ENCODE measurements at places on chromosomes 12 and 14.

DNA sequence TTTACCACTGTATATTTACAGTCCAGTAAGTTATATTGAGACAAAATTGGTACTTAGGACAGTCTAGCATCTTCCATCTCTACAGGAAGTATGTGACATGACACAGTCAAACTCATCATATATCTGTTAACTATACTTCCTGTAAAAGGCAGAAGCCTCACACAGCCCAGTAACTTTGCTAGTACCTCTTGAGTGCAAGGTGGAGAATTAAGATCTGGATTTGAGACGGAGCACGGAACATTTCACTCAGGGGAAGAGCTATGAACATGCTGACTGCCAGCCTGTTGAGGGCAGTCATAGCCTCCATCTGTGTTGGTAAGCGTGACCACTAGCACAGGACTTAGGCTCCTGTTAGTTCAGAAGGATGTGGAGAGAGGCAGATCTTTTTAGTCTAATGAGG, 333.7 kb upstream of the OR4E1 start:
- no peaks in the 10 kb centered on the region for H3K36me3 ChIP-seq
- no peak for ATAC-seq
- no peak overlapping the region for H3K27ac ChIP-seq
- H3K27me3 ChIP-seq = no peaks in the 10 kb centered on the region

- H3K27me3 ChIP-seq = peaks cover 95% of the 10 kb centered on the region
- peaks cover 60% of the 10 kb centered on the region for H3K4me1 ChIP-seq
- peak within 1 kb of the TSS; percentile 53 for H3K4me3 ChIP-seq
Observed at GRCh38 chr14:24334431-24335291, at the start of gene ADCY4. ADCY4 (minus strand) TSS chr14:24335071; CDS start chr14:24334652, 419 bp downstream.

DNA sequence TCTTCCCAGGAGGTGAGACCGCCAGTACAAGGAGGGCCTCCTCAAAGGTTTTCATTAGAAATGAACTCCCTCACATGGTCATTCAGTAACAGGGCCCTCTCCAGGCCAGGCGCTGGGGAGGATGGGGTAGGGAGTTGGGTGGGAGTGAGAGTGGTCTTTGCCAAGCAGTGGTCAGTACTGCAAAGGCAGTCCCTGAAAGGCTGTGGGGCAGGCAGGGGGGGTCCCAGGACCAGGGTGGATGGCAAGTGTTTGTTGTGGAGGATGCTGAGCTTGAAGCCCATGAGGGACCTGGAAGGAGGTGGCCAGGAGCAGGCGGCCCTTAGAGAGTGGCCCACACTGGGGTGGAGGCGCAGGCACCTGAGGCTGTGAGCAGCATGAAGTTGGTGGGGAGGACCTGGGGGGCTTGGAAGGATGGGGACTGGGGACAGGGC, 26.1 kb downstream of the CEP170B start:
- no peaks in the 10 kb centered on the region for H3K27me3 ChIP-seq
- H3K36me3 ChIP-seq = no peaks in the 10 kb centered on the region
- no peak overlapping the region for H3K27ac ChIP-seq
- ATAC-seq = no peak

DNA sequence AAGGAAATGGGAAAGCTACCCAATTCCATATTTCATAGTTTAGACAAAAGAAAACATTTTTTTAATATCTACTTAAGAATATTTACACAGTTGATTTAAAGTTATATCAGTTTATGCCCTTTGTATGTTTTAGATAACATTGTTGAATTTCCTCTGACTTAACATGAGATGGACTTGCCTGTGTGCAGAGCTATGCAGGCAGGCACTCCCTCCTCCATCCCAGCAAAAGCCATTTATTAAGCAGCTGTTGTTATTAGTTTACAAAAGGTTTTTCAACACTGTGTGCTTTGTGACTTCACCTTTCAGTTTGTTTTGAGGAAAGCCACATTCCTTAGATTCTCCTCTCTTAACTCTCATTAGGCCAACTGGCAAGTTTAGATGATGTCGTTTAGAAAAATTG, 337.5 kb upstream of the PDE3A start:
- H3K27ac ChIP-seq = no peak overlapping the region
- H3K4me3 ChIP-seq = no peak overlapping the region
- no peak for ATAC-seq
- no peaks in the 10 kb centered on the region for H3K27me3 ChIP-seq
- no peaks in the 10 kb centered on the region for H3K36me3 ChIP-seq
- no peaks in the 10 kb centered on the region for H3K4me1 ChIP-seq

DNA sequence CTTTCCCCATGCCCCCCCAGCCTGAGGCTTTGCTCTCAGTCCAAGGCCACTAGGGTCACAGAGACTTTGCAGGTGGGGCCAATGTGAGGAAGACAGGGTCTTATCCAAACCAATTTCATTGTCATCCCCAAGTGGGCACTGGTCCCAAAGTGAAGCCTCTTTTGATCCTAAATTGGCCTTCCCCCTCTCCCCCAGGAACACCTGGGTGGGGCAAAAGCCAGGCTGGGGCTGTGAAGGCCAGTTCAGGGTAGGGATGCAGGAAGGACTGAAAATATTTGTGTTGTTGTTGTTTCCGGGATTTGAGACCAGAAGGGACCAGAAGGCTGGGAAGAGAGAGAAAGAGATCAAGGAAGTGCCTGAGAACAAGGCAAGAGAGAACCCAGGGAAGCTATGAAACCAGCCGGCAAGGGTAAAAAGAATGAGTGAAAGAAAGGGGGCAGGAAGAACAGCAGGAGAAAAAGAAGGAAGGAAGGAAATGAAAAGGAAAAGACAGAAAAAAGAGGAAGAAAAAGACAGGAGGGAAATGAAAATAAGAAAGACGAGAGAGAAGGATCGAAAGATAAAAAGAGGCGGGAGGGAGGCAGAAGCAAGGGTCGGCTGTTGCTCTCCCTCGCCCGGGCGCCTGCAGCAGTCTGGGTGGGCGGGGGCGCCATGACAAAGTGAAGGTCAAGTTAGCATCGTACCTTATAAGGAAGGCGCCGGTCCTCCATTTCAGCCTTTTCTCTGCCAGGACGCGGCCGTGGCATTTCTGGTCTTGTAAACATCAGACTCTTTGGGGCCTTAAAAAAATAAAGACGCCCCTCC, 7.4 kb upstream of the HOXC11 start:
- no peak for ATAC-seq
- H3K36me3 ChIP-seq = no peaks in the 10 kb centered on the region
- H3K4me3 ChIP-seq = no peak overlapping the region
- H3K27ac ChIP-seq = no peak overlapping the region
- H3K4me1 ChIP-seq = peaks cover 37% of the 10 kb centered on the region

DNA sequence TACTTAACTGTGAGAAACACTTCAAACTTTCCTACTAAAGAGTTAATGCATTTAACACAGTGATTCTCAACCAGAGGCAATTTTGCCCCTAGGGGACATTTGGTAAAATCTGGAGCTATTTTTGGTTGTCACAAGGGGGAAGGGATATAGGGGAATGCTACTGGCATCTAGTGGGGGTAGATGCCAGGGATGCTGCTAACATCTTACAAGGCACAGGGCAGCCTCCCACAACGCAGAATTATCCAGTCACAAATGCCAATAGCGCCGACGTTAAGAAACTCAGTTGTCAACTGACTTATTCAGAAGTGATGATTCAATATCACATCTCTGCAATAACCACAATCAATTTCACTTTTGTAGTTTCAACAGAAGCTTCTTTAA, 2.0 kb downstream of the EEA1 start:
- H3K27ac ChIP-seq = peak overlapping the region; percentile 99
- no peaks in the 10 kb centered on the region for H3K4me1 ChIP-seq
- H3K4me3 ChIP-seq = no peak overlapping the region
- no peak for ATAC-seq
- no peaks in the 10 kb centered on the region for H3K36me3 ChIP-seq

- ATAC-seq = no peak
- H3K27me3 ChIP-seq = no peaks in the 10 kb centered on the region
- no peaks in the 10 kb centered on the region for H3K4me1 ChIP-seq
Observed at GRCh38 chr12:25578411-25579143, 25.5 kb upstream of the LMNTD1 start.

DNA sequence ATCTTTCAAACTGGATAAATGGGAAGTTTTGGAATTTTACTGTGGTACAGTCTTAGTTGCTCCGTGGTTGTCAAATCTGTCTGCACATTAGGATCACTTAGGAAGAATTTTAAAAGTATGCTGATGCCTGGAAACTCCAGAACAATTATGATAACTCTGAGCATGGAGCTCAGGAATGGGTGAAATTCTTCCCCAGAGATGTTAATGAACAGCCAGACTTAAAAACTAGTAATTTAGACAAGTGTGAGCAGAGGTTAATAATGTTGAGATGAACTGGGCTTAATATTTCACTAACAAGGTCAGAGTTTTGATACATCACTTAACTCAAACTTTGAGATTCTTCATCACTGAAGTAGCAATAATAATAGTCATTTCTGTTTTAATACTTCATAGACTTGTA, 94.5 kb downstream of the NTS start:
- no peaks in the 10 kb centered on the region for H3K27me3 ChIP-seq
- no peaks in the 10 kb centered on the region for H3K36me3 ChIP-seq
- H3K4me1 ChIP-seq = no peaks in the 10 kb centered on the region
- no peak for ATAC-seq
- H3K27ac ChIP-seq = no peak overlapping the region

Measured in gastroesophageal sphincter (tissue), 4 donors.